ENCODE measurements at places on chromosomes 5 and 9. TPM values are rescaled to one million over a fixed set of nuclear protein-coding genes. Genes with fewer than 3 reads are reported as not detected.

CDH18 gene
- total RNA-seq = not detected

DNA sequence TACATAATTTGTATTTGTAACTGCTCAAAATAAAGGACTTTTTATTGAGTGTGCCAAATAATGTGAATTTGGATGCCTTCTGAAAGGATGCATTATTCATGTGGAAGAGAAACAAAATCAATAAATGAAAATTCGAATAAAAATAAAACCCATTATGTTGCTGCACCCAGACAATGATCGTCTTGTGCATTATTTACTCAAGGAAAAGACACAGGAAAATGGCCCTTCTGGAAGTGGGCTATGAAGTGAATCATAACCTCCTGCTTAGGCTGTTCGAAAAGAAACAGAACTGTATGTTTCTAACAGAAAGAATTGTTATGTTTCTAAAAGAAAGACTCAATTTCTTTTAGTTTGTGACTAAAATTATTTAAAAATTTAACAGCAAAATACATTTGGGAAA is 168.9 kb upstream of the NFIB start:
- DNase-seq = no peak

DNA sequence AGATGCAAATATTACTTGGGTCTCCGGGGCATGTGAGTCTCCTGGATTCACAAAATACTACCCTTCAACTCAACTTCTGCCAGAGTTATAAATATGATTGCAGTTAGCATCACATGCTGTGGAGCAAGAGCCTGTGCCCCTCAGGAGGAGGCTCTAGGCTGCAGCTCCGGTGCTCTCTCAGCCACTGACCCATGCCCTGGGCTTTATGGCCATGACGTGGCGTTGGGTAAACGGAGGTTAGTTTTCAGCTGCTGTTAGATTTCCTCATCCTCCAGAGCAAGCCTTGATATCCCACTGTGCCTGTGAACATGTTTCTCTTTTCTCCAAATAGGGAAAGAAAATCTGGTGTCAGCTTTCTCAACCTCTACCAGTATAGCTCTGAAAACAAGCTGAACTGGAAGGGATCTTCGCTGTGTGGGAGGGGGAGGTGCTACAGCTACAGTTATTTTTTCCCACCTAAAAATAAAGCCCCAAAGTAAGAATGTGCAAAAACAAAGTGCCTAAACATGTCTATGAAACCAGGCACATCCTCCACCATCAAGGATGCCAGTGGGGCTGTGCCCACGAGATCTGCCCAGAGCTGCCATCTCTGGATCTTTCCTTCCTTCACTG is 124.4 kb upstream of the GPR151 start:
- DNase-seq = no peak

CCDC171 gene
- total RNA-seq = 2.5 TPM

TEX48 gene
- total RNA-seq = 1.5 TPM

SLC4A9 gene
- total RNA-seq = 0.78 TPM

GRCh38 chr9:116380496-116380995 is 227.0 kb downstream of the PAPPA start:
- no peak for DNase-seq

TEX10 gene
- 16.5 TPM for total RNA-seq

DNA sequence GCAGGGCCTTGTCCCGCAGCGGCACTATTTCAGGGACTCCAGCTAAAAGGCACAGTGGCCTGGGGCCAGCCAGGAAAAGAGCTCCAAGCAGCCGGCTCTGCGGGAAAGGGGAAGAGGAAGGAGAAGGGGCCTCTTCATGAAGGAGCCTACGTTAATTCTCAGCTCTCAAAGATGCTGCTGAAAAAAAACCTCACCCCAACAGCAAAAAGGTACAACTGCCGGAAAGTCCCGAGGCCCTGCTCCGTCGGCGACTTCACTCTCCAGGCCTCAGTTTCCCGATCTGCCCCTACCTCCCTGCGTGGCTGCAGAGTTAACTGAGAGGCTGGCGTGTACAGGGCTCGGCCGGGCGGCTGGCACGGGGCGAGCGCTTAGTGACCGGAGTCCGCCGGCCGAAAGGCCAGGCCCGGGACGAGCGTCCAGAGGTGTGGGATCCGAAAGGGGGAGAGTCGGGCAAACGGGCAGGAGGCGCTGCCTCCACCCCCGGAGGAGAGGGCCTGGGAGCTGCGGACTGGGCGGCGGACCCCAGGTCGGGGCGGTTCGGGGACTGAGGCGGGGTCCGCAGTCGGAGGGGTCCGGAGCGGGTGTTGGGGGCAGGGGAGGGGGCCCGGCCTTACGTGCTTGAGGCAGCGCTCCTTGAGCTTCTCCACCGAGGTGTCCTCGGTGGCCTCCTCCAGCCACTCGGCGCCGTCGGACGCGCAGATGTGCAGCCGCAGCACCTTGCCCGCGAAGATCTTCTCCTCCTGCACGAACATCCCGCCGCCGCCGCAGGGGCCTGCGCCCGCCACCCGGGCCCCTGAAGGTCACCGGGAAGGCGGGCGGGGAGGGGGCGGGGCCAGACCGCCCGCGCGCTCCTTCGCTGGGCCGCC is 529 bp downstream of the UBAC1 start:
- DNase-seq = no peak

DNA sequence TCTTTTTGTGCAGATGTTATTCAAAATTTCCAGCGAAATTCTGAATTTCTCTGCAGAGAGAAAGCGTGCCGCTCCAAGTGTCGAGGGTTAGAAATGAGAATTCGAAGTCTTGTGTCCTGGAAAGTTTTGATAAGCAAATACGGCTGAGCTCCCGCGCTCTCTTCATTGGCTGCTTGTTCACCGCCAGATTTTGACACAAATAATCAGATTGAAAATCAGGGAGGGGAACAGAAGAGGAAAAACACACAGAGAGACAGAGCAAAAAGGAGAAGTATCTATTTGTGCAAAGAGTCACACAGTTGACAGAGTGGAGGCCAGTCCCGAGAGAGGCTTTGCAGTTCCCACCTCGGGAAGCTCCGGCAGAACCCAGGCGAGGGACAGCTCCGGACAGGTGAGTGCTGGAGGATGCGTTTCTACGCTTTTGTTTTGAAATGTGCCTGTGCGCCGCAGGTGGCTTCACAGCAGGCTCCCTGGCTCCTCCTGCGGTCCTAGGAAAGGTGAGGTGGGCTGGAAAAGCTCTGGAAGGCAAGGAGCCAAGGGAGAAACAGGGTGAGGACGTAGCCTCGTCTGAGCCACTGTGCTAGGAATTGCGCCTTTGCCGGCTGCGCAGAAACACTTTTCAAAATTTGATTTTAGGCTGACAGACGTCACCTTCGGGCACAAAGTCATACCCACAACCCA is at the start of gene GFI1B:
Gene GFI1B (plus strand): TSS at position 244 of the 681 bp plus-strand sequence. CDS start 7,985 bp downstream, outside the sequence.
- DNase-seq = no peak

- no peak for DNase-seq
Observed at GRCh38 chr9:12813960-12814876, 39.4 kb downstream of the LURAP1L start.

FAM174A gene
- total RNA-seq = 6.0 TPM

PGM5 gene
- not detected for total RNA-seq

DNA sequence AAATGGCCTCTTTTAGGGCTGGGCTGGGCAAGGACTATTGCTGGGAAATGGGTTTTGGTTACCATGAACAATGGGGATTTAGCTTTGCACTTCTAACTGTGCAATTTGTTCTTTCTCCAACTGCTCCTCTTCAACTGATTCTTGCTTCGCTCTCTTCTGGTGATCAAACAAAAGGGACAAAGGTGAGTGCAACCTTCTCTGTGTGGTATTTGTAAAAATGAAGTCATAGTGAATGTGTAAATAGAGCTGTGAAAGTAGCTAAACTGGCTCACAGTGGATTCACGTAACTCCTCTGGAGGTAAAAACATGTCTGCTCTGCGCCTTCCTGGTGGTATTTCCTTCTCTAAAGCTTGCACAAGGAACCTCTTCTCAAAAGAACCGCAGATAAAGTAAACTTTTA is 20.9 kb upstream of the SPINK14 start:
- no peak for DNase-seq

DNA sequence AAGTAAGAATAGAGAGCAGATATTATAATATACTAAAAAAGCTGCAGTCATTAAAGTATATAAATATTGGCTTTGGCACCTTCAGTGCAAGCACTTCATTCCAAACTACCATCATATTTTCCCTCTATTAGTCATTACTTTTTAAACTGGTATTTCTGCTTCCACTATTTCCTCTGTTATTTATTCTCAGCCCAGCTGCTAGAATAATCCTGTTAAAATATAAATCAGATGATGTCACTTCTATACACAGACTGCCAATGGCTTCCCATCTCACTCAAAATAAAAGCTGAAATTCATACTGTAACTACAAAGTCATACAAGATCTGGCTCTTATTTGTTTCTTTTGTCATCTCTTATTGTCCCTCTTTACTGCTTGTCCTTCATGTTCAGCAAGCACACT is 432.9 kb downstream of the TLE4 start:
- DNase-seq = no peak

- no peak for DNase-seq
Observed at GRCh38 chr9:4680173-4680525, 780 bp downstream of the CDC37L1 start.
